NCI-H1092 treated with DMSO at 0.1 percent for 48 hours (cell line): ENCODE measurements at places on chromosomes 13 and 19.

DNA sequence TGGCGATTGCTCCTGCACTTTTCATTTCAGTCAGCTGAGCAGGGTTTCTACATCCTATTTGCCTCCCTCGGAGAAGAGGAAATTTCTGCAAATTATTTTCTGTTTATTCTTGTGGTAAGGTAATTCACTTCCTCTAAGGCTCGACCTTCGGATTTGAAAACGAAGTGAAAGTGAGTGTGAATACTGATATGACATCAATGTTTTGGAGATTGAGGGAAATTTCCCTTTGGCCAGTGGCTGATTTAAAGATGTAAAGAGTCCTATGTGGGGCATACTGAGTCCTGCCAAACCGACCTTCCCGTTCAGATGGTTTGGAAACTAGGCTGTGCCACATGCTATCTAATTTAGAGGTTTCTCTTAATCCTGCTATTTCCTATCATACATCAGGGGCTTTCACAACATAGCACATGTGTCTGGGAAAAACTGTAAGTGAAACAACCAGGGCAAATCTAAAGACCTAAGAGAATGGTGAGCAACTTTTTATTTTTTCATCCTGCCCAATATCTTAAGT is 112.3 kb downstream of the POSTN start:
- no peak for DNase-seq

DNA sequence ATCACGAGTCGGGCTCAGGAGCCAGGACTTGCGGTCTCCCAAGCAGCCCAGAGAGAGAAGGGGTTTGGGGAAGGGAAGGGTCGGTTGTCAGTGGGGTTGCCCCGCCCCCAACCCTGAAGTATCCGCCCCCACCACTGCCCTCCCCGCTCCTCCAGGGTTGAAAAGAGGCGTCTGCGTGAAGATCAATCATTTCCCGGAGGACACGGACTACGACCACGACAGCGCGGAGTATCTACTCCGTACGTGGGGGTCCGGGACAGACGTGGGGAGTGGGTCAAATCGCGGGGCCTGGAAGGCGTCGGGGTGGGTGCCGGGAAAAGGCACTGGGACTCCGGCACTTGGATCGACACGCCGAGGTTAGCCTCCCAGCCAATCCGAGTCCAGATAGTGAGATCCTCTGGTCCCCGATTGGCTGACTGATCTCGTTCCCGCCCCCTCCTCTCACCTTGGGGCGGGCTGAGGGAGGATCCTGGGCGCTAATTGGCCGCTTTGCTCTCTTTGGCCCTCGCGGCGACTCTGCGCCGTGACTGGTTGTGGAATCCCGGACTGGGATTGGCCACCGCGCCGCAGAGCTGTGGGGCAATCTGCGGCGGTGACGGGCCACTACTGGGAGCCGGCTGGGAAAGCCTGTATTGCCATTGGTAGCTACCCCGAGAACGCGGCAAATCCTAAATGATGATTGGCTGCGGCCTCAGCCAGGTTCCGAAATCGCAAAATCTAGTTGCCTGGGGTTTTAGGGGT is 13.3 kb upstream of the CACNG6 start:
- DNase-seq = no peak

GRCh38 chr19:6213266-6213595 is 66.5 kb downstream of the MLLT1 start:
- no peak for DNase-seq

- peak; percentile 30 for DNase-seq
These were observed 277.9 kb downstream of the ZNF536 start for GRCh38 chr19:30649934-30650614.

DNA sequence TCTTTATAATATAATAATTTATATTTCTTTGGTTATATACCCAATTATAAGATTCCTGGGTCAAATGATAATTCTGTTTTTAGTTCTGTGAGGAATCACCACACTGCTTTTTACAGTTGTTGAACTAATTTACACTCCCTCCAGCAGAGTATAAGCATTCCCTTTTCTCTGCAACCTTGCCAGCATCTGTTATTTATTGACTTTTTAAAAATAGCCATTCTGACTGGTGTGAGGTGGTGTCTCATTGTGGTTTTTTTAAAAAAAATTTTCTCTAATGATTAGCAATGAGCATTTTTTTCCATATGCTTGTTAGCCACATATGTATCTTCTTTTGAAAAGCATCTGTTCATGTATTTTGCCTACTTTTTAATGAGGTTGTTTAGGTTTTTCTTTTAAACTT is 122.2 kb downstream of the ZNF486 start:
- DNase-seq = no peak

GRCh38 chr19:9538183-9539058 is at the start of gene ZNF426:
Gene ZNF426, minus strand, starts transcription at chr19:9538645. Its CDS starts 2,413 bp downstream, at chr19:9536232.
- DNase-seq = peak; percentile 82

- no peak for DNase-seq
These were observed 820.6 kb downstream of the PCDH17 start for GRCh38 chr13:58452123-58452623.

DNA sequence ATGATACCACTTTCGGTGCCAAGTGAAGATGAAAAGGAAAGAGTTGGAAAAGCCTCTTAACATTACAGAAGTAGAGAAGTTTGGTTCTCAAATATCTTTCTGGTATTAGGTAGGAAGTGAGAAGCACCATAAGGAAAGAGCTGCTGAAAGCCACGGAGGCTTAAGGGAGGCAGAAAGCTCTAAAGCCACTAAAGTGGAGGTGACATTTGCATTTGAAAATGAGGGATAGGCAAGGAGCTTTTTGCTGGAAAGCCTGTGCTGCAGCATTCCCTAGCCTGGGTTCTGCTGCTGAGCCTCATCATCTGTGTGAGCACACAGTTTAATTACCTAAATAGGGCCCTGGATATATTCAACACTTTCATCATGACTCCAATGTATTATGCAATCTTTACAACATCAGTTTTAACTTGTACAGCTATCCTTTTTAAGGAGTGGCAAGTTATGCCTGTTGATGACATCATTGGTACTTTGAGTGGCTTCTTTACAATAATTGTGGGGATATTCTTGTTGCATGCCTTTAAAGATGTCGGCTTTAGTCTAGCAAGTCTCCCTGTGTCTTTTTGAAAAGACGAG is 315.4 kb downstream of the RBM26 start:
- DNase-seq = no peak

GRCh38 chr19:51514866-51515481 is 13.4 kb upstream of the SIGLEC12 start:
- DNase-seq = peak; percentile 33

DNA sequence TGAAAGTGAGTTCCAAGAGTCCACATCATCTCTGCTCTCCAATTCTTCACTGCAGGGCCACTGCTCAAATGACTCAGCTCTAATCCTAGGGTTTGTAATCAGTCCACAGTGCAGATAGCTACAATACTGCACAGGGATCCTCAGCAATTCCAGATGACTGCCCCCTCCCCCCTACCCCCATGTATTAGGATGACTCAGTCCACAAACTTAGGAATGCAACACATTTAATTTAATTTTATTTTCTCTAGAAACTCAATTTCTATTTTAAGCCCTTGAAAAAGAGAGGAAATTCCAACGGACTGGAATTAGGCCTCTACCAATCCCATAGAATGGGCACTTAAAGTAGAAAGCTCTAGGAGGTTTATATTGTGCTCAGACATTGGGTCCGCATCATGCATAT is 173.8 kb upstream of the SOX21 start:
- no peak for DNase-seq

GRCh38 chr13:40371531-40372125 is 294.8 kb downstream of the FOXO1 start:
- peak; percentile 52 for DNase-seq

GRCh38 chr19:18274781-18275356 is 617 bp upstream of the IQCN start:
- no peak for DNase-seq

DNA sequence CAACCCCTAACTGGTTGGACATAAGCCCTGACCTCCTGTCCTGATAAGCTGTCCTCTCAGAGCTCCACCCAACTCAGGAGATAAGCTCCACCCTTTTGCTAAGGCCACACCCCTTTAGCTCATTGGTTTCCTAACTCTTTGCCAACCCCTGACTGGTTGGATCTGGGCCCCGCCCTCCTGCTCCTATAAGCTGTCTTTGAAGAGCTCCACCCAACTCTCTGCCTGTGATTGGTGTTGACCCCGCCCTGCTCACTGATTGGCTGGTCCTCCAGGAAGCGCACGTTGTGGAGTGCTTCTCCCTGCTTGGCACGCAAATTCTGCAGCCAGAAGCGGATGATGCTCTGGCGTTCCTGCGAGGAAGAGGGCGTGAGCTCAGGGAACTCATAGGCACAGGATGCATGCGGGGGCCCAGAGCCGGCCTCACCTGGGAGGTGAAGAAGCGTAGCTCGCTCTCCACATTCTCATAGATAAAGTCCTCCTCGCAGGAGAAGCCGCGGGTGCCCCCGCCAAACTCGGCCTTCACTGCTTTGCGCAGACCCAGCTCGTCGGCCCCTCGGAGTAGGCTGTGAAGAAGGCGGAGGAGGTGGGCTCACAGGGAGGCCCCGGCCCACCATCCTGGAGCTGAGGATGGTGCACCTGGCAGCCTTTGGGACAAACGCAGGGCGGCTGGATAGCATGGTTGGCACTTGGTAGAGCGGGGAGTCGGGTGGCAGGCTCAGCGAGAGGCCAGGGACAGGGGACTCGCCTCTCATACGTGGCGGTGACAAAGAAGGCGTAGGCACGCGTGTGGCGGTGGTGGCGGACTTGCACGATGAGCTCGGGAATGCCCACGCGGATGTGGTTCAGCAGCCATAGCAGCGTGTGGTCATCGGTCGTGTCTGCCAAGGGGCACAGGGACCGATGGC is 1.7 kb downstream of the ANO8 start:
- DNase-seq = peak; percentile 15

DNA sequence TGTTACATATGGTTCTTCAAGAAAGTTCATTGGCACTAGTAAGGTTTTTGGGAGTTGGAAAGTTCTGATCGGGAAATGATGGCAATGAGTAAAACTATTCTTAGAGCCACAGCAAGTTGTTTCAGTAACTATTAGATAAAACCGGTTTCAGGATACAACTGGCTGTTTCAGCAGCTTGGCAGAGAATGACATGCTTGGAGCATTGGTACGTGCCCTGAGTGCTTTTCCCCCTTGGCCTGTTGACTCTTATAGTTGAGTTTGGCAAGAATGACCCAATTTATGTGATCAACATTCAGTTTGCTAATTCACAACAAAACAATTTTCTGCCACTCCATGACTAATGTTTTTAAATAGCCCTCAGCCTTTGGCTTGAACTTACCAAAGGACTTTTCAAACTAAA is 10.8 kb upstream of the ZNF491 start:
- no peak for DNase-seq

DNA sequence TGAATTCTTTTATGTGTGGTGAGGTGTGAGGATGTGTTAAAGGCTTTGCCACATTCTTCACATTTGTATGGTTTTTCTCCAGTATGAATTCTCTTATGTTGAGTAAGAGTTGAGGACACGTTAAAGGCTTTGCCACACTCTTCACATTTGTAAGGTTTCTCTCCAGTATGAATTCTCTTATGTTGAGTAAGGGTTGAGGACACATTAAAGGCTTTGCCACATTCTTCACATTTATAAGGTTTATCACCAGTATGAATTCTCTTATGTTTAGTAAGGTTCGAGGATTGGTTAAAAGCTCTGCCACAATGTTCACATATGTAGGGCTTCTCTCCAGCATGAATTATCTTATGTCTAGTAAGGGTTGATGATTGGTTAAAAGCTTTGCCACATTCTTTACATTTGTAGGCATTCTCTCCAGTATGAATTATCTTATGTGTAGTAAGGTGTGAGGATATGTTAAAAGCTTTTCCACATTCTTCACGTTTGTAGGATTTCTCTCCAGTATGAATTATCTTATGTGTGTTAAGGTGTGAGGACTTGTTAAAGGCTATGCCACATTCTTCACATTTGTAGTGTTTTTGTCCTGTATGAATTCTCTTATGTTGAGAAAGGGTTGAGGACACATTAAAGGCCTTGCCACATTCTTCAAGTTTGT is 27.1 kb downstream of the ZNF724 start:
- DNase-seq = no peak

GRCh38 chr19:3098515-3099346 is 4.6 kb downstream of the GNA11 start:
- DNase-seq = no peak

GRCh38 chr13:18962168-18962734 is 219.4 kb downstream of the TUBA3C start:
- DNase-seq = no peak

DNA sequence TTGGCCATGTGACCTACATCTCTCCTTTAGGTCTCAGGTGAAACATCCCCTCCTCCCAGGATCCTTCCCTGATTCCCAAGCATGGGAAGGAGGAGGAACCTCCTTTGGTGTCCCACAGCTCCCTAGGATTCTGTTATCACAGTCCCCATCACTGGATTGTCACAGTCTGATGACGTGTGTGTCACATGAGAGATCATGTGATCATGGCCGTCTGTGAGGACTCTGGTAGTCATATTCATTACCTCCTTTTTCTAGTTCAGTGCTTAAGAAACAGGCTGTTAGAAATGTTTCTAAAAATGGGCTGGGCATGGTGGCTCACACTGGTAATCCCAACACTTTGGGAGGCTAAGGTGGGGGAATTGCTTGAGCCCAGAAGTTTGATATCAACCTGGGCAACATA is 3.0 kb downstream of the DHX34 start:
- no peak for DNase-seq

GRCh38 chr13:31594056-31594455 is 145.3 kb upstream of the RXFP2 start:
- no peak for DNase-seq

DNA sequence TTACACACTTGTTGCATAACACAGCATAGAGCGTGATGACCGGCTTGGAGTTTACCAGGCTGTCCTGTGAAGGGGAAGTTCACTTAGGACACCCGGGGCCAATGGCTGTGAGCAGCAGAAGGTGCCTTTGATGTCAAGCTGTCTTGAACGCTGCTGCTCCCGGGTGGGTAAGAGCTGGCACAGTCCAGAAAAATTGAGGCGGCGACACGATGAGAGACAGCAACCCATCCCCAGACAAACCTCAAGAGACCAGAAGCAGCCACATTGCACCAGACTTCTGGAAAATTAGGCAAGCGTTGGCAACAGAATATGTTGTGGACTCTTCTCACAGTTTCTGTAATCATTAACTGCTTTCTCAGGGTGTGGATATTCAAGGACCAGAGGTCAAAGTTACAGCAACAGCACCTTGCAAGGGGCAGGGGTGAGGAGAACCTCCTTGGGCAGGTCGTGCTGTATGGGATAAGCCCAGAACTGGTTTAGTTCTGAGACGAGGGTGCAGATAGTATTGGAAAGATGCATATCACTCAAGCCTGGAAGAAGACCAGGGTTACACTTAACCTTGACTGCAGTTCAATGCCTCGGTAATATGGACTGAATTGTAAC is 10.1 kb downstream of the NFILZ start:
- no peak for DNase-seq

- DNase-seq = no peak
These were observed 9.6 kb upstream of the CEACAM5 start for GRCh38 chr19:41698746-41699230.

- no peak for DNase-seq
These were observed 133.9 kb downstream of the AKAP11 start for GRCh38 chr13:42405665-42406390.

DNA sequence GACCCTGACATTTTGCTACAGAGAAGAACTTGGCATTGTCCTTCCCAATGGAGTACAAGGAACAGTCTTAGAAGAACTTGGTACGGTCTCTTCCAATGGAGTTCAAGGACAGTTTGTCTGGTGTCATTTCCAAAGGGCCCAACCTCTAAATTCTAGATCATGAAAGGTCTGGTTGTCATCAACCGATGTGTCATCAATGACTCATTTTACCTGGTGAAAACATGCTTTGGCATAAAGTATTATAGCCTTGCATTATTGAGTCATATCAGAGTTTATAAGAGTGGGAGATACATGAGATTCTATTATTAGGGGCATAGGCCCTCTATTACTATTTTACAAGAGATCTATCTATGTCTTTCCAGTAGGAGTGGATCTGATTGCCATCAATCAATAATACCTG is 4.3 kb downstream of the CYP2B6 start:
- no peak for DNase-seq
